ENCODE measurements at places on chromosomes 2 and 18.

- no peak for DNase-seq
Observed at GRCh38 chr2:104755026-104755878, 98.7 kb upstream of the POU3F3 start.

DNA sequence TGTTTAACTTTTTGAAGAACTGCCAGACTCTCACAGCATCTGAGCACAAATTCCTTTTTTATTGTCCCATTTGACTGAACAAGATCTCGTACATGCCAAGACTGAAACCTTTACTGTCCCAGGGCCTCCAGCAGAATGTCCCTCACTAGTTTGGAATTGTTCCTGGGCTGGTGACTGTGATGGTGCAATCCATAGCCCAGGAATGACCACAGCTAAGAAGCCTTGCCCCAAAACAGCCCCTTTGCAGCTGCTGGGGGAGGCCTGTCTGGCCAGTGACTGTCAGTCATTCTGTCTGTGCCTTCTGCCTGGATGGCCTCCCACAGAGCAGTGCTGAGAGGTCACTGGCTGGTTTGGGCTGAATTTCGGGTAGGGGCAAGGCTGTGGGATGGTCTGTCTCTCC lies 184.5 kb upstream of the MSH6 start:
- DNase-seq: no peak

DNA sequence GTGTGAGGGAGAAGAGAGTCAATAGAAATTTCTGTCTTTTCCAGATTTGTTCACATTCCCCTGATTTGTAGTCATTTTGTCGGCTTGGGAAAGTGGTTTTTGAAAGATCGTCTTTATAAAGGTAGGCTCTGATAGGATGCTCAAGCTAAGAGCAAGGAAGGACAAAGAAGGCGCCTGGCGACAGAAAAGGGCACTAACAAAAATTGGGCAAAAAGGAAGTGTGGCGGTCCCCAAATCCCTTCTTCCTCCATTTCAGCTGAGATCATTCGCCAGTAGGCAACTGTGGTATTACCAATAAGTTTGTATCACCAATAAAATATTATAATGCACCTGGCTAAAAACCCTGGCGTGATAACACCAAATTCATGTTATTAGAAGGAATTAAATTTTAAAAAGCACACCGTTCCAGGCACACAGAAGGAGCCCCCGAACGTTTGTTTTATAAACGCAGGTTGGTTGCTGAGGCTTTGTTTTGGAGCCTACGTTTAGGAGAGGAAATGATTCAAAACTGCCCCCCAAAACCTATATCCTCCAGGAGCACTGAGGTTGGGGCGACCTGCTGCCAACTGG lies 756 bp upstream of the PTPN4 start:
- no peak for DNase-seq

GRCh38 chr2:22604136-22604535 lies 780.8 kb upstream of the KLHL29 start:
- DNase-seq: no peak

- no peak for DNase-seq
Observed at GRCh38 chr2:208334230-208334629, 68.2 kb downstream of the PIKFYVE start.

DNA sequence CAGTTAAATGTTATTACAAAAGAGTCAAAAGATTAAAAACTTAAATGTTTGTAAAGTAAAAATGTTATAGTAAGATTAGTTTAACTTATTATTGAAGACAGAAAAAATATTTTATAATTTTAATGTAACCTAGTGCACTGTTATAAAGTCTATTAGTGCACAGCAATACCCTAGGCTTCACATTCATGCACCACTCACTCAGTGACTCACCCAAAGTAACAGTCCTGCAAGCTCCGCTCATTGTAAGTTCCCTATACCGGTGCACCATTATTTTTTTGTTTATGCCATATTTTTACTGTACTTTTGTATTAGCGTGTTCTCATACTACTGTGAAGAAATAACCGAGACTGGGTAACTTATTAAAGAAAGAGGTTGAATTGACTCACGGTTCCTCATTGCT lies 759.7 kb upstream of the CDH7 start:
- no peak for DNase-seq

DNA sequence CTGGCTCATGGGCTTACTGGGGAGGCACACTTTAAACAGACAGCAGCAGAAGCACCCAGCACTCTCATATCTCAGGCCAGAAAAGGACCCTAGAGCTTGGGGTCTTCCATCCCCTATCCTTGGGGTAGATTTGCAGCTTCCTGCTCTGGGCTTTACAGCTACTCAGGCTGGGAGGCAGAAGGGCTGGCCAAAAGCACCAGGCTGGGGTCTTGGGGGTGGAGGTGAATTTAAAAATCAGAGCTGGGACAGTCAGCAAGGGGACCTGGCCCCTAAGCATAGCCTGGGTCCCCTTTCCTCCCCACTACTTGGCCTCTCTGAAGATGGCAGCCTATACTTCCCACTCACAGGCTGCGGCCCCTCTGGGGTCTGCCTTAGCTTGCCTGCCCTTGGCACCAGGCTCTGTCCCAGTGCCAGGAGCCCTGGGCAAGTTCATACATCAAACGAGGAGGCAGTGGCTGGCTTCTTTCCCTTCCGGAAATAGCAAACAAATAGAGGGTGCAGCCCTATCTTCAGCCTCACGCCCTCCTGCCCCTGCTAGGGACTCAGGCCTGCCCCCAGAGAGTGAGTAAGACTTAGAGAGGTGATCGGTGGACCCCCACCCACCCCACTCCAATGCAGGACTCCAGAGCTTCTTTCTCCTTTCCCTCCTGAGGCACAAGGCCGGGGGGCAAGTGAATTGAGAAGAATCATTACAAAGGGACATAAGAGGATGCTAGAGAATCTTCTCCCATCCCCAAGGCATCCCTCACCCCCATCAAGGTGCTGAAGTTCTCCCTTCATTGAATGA lies 26.0 kb upstream of the TNS1 start:
- no peak for DNase-seq
